AG09319 (cell line): ENCODE measurements at places on chromosomes 1 and 21.

GRCh38 chr1:71264039-71264438 lies 183.2 kb upstream of the ZRANB2 start:
- no peak for DNase-seq

GRCh38 chr1:166903232-166903631 lies 27.2 kb upstream of the TADA1 start:
- DNase-seq: no peak

DNA sequence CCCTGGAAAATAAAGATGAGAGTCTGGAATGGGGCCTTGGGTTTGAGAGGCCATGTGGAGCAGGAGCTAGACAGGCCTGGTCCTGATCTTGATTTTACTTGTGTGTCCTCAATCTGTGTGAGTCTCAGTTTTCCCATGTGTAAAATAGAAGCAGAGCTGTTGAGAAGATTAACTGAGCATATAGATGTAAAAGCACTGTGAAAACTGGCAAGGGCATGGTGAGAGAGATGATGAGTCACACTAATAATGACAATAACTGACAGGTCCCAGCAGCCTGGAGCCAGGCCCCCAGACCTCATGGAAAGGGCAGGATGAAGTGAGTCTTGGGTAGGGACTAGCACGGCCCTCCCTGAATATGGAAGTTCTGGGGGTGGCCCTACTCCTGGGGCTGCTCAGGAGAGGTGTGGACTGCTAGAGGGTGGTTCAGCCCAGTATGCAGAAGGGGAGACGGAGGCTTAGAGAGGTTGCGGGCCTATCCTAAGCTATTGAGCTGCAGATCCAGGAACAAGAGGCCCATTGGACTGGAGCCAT lies 2.8 kb upstream of the AHDC1 start:
- DNase-seq: no peak

GRCh38 chr21:36948686-36949085 lies 17.8 kb downstream of the HLCS start:
- DNase-seq: no peak

DNA sequence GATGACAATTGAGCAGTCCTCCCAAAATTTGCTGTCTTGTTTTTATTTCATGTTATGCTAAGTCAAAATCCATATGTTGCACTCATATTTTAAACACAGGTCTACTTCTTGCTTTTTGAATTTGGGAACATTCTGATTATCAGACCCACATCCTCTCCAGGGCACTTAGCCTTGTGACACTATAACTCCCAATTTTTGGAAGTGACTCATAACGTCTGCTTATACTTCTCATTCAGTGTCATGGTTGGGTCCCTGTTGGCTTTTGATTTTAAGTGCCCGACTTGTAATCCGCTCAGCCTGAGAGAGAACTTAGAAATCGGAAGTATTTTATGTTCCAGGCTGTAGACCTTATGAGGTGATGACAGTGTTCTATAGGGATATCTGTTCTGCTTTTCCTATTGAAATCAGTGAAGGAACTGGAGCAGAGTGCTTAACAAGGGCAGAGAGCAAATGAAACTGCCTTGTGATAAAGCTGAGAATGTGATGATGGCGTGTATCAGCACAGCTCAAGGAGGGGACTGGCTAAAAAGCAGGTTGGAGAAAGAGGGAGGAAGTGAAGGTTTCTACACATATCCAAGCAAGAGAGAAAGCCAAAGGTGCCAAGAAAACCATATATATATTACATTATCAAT lies 136.0 kb downstream of the HLX start:
- no peak for DNase-seq

DNA sequence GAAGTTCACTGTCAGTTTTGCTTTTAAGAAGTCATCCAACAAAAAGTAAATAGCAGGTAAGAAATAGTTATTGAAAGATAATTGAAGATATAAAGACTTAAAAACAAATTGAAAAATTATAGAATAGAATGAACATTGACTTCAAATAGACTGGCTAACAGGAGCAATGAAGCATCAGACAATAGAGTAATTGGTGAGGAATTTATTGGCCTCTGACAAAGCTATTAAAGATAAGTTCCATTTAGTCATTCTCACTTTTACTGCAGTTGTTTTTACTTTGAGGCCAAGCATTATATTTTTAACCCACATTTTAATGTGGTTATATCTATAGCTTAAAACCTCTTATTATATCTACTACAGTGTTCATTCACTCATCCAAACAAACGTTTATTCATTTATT lies 228.8 kb upstream of the ADGRL2 start:
- DNase-seq: no peak

GRCh38 chr1:81671038-81671437 lies 129.7 kb upstream of the ADGRL2 start:
- no peak for DNase-seq

GRCh38 chr1:58809325-58810010 lies 25.6 kb upstream of the JUN start:
- no peak for DNase-seq

GRCh38 chr1:97190326-97190725 lies 468.7 kb downstream of the PTBP2 start:
- no peak for DNase-seq

DNA sequence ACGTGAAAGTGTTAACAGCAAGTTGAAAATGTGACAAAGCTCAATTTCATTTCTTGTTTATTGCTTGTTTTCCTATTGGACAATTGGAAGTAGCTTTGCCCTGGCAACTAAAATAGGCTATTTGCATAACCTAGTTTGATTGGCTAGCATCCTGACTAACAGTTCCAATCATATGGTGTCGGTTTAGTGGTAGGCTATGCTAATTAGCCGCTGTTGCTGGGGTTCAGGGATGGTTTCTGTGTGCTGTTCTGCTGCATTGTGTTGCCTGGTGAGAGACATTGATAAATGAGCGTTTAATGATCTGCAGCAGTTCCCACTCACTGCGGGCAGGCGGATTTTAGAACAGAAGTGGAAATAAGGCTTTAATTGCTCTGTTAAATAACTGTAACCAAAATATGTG lies 68.5 kb downstream of the DYRK1A start:
- peak; percentile 74 for DNase-seq

DNA sequence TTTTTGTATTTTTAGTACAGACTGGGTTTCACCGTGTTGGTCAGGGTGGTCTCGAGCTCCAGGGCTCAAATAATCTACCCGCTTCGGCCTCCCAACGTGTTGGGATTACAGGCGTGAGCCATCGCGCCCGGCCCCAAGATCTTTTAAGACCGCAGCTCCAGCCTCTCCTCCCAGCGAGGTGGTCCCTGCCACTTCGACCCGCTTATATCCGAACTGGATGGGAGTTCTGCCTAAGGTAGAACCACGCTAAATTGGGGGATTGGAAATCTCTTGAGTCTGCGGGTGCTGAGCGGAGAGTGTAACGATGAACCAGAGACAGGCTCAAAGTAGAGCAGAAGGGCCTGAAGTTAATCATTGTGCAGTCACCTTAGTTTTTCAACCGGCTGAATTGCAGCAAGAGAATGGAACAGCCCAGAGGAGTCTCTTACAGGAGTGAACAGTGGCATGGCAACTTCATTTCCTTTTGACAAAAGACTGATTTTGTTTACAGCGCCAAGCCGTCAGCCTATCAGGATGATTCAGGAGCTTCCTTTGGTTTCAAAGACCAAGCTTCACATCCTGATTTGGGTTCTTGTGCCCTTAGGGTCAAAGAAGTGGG lies 726 bp upstream of the CYB5R1 start:
- DNase-seq: no peak

DNA sequence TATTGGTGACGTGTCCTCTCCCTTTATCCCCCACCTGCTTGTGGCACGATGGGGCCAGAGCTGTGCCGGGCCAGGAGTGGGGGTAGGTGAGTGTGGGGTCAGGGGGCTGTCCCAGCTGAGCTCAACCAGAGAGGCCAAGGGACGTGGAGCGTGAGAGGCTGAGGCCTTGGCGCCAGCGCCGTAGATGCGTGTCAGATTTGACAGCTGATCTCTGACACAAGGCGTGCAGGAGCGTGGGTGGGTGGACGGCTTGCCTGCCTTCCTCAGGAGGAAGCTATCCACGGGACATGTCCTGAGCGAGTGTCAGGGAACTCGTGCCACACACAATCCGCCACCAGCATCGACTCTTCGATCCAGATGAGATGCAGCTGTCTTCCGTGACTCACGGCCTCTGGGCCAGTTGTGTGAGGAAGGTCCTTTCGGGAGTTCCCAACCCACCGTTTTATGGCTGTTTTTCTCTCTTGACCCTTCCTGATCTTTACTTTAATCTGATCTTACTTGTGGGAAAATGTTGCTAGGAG lies 56.7 kb downstream of the SPSB1 start:
- no peak for DNase-seq

- no peak for DNase-seq
Measured at GRCh38 chr1:930633-931138, 7.0 kb downstream of the SAMD11 start.

- DNase-seq: no peak
Measured at GRCh38 chr1:198423673-198424072, 116.8 kb downstream of the ATP6V1G3 start.

DNA sequence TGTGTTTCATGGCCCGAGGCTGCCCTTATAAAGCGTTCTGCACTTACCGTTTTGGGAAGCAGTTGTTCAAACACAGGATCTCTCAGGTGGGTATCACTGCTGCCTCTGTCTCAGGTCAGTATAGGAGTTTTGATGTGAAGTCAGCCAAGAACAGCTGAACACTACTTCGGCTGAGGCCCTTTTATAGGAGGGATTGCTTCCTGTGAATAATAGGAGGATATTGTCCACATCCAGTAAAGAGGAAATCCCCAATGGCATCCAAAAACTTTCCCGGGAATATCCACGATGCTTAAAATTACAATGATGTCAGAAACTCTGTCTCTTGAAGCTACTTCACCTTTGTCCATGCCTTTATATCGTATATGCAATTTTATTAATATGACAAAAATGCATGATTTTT lies at the start of gene SELE:
SELE (minus strand) TSS at position 156 of the 400 bp plus-strand sequence. CDS start 467 bp downstream, outside the sequence.
- DNase-seq: no peak

DNA sequence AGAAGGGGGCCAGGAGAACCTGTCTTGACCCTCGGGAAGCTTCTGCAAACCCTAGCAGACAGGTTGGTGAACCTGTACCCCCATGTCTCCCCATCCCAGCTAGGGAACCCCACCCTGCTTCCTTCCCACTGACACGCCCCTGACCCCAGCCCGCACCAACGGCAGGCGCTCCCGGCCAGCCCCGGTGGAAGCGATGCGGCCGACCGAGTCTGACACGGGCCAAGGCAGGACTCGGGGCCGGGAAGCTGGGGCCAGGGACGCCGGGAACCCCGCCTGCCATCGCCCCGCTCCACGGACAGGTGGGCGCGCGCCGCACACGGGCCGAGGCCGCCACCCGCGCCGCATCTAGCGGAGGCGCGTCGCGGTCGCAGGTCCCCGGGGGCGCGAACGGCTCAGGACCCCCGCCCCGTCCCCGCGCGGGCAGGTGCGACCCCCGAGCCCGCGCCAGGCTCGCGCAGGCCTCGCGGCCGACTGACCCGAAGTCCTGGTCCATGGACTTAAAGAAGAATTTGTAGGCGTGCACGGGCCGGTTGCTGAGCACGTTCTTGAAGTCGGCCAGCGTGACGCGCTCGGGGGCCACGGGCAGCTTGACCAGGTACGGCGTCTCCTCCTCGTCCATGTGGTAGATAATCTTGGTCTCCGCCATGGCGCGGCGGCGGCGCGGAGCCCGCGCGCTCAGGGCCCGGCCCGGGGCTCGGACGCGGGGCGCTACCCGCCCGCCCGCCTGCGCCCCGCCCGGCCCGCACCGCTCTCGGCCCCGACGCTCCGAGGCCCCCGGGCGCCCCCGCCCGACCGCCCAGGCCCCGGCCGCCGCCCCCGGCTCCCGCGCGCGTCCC lies 580 bp downstream of the DVL1 start:
- no peak for DNase-seq

DNA sequence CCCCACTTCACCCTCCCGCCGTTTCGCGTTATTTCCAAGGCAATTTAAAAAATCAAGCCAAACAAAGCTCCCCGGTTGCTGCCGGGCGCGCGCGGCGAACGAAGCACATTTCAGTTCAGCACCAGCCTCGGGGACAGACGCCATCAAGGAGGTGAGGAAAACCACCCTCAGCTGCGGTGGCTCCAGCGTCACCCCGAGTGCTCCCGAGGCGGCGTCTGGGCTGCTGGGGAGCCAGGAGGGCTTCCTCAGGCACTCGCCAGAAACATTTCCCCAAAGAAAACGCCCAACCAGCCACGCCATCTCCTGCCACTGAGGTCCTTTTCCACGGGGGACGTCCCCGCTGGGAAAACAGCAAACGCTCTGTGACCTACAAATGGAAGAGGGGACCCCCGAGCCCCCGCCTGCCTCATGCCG lies 623 bp downstream of the GNG4 start:
- DNase-seq: peak; percentile 5

GRCh38 chr1:23013657-23014056 lies 2.0 kb downstream of the TEX46 start:
- no peak for DNase-seq

DNA sequence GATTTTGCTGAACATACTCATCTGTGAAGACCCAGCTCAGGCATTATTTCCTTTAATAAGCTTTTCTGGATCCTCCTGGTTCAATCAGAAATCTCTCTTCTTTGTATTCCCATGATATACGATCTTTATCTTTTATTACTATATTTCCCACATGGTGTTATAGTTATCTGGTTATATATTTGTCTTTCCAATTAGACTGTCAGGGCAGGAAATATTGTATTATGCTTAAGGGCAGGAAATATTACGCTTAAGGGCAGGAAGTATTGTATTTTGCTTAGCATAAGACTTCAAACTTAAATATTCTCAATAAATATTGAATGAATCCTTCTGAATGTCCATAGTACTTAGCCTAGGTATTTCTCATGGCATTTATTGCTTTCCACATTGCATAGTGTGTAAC lies 122.2 kb downstream of the COQ8A start:
- no peak for DNase-seq

DNA sequence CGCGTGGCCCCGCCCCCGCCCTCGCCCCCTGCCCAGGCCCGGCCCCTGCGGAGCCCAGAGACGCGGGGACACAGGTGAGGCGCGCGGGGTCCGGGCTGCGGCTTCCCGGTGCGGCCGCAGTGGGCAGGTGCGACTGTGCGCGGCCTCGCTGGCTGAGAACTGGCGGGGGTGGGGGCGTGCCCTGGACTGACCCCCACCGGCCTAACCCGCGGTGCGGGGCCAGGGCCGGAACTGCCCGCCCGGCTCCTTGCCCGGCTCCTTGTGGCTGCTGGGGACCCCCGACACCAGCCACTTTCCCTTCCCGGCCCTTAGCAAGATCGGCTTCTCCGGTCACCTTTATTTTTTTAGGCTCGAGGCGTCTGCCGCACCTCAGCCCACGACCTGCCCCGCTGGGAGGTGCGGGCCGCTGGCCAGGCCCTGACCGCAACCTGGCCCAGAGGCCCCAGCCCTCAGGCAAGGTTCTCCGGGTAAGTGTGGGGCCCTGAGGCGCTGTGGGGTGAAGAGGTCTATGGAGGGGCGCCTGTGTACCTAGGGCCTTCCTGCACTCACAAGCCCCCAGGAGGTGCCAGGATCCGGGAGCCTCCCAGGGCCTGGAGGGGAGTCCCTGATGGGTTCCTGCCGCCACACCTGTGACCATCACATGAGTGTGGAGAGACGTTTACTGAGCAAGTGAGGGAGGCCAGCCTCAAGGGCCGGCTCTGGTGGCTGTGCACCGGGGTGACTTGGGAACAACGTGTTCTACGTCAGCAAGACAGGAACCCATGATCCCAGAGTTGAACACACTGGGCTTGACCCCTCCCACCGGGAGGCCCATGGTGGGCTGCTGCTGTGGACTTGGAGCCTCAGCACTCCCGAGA lies at the start of gene SMIM1:
SMIM1 (plus strand) TSS at position 35 of the 857 bp plus-strand sequence. CDS start 2,625 bp downstream, outside the sequence.
- DNase-seq: no peak
